Fibroblast of skin of right biceps (primary cell): ENCODE measurements at places on chromosomes 1 and 21.
A peak's percentile ranks its signal among the peaks of the same experiment; 100 is the strongest.

GRCh38 chr21:43743947-43744346, 25.0 kb downstream of the PDXK start:
- DNase-seq = no peak

DNA sequence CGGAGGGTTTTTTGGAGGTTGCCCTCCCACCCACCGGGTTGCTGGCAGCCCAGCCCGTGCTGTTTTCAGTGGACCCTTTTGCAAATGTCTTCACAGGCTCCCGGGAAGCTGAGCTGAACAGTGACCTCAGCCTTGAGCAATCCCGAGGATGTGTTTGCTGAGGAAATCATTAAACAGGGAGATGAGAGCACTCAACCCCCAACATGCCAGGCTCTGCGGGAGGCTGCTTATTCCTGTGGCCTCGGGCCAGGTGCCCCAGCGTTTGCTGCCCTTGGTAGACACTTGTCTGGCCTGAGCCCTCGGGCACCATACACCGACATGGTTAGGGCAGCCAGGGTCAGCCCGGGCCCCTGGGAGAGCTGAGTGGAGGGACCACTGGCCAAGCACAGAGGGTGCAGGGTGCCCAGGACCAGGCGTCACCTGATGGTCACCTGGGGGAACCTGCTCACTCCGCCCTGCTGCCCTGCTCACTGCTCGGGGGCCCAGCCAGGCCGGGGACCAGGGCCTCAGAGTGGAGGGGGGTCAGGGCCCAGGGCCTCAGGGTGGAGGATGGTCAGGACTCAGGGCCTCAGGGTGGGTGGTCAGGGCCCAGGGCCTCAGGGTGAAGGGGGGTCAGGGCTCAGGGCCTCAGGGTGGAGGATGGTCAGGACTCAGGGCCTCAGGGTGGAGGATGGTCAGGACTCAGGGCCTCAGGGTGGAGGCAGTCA, 42.5 kb upstream of the POFUT2 start:
- DNase-seq = peak; percentile 89

DNA sequence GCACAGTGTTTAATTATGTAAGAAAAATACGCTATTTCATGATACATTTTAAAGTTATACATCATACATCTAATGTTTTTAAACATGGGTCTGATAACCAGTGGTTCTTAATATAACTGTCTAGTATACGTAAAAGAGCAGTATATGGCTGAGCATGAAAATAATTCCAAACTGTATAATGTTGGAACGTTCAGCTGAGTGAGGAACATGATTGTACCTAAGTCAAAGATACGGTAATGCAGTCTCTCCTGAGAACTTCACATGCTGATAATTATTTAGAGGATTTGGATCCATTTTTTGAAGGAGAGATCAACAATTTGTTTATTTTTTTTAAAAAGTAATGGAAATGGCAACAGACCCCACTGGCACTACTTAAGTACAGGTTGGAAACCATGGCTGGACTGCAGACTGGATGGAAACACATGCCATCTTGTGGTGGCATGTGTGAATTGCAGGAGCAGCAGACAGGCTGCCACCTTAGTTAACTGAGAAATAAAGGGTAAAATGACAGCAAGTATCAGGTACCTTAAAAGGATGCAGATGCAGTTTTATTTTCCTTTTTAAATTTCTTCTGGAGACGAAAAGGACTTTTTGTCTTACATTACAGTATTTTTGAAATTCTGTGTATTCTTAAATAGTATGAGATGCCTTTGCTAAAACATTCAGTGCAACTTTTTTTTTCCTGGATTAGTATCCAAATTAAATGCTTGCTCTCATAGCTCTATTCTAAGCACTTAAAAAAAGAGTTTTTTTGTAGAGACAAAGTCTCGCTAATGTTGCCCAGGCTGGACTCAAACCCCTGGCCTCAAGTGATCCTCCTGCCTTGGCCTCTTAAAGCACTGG, 73.8 kb downstream of the MTR start:
- DNase-seq = peak; percentile 47

- DNase-seq = no peak
Measured at GRCh38 chr21:45417256-45417950, 12.4 kb downstream of the COL18A1 start.

GRCh38 chr1:10762153-10762523, 34.3 kb downstream of the CASZ1 start:
- DNase-seq = no peak
